Activated naive CD8-positive, alpha-beta T cell treated with anti-CD3 and anti-CD28 coated beads, Interleukin-2, amount 10 ng/mL, durations not matched to agents 7 days and 5 days (primary cell): ENCODE measurements at places on chromosomes 4 and X. TPM values are rescaled to one million over a fixed set of nuclear protein-coding genes. Genes with fewer than 3 reads are reported as not detected.

DNA sequence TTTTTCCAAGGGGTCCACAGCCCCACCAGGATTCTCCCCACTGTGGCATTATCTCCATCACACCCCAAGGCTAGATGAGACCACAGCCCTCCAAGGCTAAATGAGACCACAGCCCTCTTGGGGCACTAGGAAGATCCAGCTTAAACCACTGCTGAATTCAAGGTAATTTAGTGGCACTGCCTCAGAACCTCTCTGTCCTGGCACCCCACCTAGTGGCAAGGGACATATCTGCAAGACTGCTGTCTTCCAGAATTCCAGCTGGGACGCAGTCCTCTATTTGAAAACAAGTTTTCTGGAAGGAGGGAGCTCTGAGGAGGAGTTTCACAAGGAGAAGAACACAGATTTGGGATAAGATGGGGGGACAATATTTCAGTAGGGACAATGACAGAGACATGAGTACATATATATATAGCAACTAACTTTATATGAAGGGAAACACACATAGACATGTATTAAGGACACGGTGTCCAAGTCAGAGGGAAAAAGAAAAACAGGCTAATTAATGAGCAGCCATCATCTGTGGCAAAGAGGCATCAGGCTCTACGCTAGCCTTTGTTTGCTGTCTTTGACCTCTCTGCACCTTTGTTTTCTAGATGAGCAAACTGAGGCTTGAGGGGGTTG is 9.3 kb downstream of the CETN2 start:
- no peak for DNase-seq

GRCh38 chrX:20571611-20572010 is 304.9 kb upstream of the RPS6KA3 start:
- no peak for DNase-seq

GRCh38 chr4:94570558-94570957 is 118.8 kb downstream of the PDLIM5 start:
- no peak for DNase-seq

DNA sequence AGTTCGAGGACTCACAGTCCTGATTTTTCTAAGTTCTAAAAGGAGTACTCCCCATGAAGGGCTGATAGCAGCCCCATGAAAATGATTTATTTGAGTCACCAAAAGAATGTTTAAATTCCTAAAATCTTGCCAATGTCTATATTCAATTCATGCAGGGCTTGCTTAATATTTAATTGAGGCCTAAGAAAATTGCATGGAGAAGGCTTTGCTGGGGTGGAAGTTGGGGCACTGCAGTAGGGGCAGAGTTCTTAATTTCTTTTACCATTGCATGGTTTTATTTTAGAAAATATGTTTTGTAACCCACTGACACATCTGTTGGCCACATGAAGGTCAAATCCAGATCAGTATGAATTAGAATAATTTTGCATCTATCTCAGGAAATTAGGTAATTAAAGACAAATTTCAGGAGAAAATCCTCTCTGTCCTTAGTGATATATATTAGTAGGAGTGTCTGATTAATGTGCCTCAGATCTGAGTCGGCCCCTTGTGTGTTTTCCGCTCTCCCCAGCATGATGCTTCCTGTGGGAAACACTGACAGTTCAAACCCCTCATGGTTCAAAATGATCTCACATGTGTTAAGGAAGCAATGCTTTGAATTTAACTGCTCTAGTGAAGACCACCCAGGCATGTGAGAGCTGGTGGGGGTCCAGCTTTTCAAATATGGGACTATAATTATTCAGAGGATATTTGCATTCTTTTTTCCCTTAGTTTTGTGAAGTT is 54.0 kb upstream of the EGFL6 start:
- no peak for DNase-seq

DNA sequence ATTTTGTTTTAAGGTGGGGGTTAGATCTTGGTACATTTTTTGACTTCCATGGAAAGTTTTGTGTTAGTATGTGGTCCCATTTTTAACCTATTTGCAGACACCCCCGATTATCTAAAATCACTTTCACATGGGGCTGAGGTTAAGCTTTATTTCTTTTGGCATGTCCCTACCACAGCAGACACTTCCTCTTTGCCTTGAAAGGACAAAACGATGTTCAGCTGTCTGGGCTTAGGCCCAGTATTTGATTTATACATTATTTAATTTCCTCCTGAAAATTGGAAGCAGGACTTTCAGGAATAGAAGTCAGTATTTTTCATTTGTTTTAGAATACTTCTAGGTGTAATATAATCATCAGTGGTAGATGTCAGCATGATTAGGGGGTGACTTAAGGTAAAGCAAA is 112.4 kb upstream of the SPRY1 start:
- DNase-seq = no peak

- no peak for DNase-seq
Observed at GRCh38 chrX:44946771-44947170, 73.8 kb downstream of the KDM6A start.

GRCh38 chrX:31092970-31093638 is 21.3 kb upstream of the FTHL17 start:
- DNase-seq = no peak

DNA sequence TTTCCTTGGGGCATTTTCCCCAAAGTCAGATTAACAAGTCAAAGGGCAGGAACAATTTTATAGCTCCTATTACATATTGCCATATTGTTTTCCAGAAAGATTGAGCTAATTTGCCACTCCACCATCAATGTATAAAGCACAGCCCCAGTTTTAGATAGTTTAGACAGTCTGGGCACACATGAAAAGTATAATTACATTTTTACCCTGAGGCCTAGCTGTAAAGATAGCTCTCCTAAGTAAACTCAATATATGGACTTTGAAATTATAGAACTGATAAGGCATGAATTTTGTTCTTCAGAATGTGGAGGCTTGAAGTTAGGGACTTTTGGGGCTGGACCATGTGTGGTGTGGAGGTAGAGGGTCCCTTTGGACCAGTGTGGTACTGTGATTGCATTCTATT is 166.0 kb downstream of the FHIP1A start:
- DNase-seq = no peak

DNA sequence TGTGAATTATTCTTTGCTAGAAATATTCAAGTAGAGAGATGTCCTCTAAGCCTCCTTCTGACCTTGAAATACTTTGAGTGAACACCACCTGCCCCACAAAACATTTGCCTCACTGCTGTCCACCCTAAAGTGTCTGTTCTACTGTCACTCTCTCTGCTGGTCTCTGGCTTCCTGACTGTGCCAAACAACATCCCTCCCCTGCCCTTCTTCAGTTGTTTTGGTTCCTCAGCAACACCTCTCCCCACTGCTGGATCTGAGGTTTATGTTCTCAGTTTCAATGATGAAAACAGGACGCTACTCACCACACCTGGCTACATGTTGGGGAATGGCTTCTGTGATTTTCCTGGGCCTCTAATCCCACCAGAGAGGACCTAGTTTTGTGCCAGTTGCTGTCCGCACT is 456.9 kb downstream of the BCOR start:
- DNase-seq = no peak

DNA sequence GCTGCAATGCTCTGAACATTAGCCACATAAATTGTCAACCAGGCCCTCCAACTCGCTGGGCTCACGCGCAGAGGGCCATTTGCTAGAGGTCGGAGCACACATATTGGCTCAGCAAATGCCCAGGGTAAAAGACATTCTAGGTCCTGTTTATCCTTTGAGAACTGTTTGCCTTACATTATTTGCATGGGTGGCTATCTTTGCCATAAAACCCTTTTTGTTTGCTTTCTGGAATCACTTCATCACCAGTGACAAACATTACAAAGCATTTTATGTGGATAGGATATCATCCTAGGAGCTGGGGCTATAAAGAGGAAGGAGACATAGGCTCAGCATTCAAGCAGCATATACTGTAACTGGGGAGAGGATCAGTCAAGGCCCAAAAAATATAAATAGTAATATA is 149.2 kb upstream of the RAI2 start:
- no peak for DNase-seq

GRCh38 chr4:52869656-52870055 is 7.5 kb downstream of the RASL11B start:
- DNase-seq = no peak

DNA sequence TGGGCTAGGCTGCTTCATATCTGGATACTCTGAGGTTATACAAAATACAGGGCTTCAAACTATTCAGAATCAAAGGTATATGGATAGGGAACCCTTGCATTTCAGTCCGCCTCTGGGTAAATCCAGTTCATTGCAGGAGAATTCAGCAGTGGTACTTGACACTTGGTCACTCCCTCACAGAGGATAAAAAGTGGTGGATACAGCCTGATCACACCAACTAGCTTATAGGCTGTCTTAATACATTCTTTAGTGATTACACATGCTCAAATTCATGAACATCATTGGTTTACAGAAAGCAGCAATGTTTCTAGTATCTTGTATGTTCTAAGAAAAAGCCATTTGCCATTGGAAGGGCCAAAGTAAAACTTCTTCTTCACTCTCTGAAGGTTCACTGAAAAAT is 104.8 kb upstream of the PDE5A start:
- DNase-seq = no peak

- no peak for DNase-seq
Observed at GRCh38 chr4:152880263-152880662, 55.9 kb upstream of the FHDC1 start.

Gene BEND2
- not detected for total RNA-seq

Gene GLRB
- total RNA-seq = not detected
